ENCODE measurements at places on chromosomes 7 and 10.

GRCh38 chr10:810351-810846 is 120.9 kb upstream of the DIP2C start:
- DNase-seq: no peak

DNA sequence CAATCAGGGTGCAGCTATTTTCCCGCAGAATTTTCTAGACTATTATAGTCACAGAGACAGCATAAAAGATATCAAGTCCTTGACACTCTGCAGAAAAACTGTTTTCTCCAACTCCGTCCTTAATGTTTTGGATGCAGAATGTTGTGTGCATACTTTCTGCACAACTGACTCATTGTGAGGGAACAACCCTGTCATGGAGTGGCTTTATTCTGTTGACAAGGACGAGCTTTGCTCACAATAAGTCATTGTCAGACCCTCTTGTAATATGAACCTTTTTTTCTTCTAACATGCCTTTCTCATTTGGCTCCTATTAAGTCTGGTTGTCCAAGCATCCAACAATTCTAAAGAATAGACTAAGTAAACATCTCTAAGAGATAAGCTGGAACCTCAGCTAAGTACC is 17.3 kb downstream of the ABCB4 start:
- DNase-seq: no peak

DNA sequence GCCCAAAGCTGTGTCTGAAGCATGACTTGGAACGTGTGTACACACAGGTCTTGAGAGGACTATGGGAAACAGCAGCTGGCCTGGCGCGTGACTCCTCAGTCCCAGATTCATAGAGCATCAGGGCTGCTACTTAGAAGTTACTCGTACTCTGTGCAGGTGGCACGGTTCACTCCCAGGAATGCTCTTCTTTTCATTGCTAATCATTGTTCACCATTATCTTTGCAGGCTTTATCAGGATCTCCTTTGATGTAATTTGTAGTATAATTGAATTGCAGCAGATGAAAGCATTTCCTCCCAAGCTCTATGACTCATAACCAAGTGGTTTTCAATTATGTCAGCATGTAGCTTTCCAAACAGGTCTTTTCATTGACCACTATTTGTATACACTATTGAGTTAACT is 938.9 kb downstream of the NRG3 start:
- DNase-seq: no peak

DNA sequence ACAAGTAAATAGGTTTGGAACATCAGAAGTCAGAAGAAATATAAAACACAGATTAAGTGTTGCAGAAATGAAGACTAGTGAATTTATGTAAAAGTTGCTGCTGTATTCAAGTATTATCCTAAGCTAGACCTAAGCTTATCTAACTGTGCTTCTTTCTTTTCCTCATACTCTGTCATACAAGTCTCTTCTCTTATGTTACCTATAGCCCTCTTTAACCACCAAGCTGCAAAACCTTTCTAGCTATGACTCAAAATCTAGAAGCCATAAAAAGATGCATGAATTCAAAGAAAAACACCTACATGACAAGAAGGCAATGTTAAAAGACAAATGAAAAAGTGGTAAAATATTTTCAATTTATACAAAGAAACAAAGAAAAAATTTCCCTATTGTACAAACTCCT is 23.0 kb downstream of the DENND11 start:
- DNase-seq: no peak

GRCh38 chr10:7810443-7810842 is 7.9 kb upstream of the TAF3 start:
- no peak for DNase-seq

DNA sequence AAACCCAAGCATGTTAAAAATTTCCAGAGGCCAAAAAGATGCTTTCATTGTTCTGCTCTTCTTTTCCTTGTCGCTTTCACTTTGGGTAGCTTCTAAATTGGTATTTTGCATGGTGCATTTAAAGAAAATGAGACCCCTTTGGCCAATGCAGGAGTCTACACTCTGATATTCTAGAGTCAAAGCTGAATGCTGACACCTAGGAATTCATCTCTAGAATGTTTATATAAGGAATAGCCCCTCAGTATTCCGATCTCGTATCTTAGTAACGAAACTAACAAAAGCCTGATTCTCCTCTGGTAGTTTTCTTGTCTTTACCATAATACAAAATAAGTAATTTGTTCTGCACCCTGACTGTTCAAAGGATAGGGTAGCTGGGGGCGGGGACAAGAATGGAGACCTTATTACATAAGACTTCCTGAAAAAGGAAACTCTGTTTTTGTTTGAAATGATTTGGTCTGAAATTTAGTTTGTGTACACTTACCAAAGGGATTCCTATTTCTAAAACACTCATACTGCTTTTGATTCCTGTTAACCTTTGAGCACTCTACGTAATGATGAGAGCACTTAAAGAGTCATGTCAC is 17.1 kb downstream of the IKZF1 start:
- no peak for DNase-seq

GRCh38 chr7:52720856-52721255 is 314.6 kb upstream of the POM121L12 start:
- no peak for DNase-seq

GRCh38 chr7:95469187-95469586 is 16.6 kb upstream of the ASB4 start:
- DNase-seq: no peak

DNA sequence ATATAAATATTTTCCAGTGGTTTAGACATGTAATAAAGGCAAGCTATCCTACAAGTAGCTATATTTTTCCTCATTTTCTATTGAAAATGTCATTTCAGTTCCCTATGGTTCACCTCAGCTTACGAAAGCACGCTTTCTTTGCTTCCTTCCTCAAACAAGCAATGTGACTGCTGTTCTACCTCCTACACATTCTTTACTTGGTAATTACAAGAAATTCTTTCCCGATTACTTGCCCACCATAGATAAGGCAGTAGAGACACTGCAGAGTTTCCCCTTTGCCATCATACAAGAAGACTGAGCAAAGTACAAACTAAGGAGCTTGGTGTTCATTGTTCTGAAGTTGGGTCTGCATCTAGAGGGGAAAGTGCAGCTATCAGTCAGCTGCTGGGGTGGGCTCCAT is 249.4 kb downstream of the CRPPA start:
- no peak for DNase-seq

DNA sequence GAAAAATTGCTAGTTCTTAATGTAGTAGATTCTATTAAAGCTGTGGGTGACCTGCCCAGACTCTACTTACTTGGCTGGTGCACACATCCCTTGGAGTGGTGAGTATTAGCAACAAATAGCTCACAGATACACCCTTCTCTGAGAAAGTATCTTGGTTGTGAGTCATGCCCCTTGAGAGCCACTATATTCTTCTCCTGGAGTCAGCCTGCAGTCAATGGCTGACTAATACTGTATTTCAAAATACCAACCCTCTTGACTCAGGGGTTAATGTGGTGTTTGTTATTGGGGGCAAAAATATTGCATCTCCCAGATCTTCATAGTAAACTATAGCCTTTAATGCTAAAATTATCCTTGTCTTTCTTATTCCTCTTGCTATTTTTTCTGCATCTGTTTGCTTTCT is 354.9 kb downstream of the BMPER start:
- no peak for DNase-seq

- DNase-seq: no peak
Observed at GRCh38 chr7:55499591-55499990, 72.7 kb downstream of the VOPP1 start.

DNA sequence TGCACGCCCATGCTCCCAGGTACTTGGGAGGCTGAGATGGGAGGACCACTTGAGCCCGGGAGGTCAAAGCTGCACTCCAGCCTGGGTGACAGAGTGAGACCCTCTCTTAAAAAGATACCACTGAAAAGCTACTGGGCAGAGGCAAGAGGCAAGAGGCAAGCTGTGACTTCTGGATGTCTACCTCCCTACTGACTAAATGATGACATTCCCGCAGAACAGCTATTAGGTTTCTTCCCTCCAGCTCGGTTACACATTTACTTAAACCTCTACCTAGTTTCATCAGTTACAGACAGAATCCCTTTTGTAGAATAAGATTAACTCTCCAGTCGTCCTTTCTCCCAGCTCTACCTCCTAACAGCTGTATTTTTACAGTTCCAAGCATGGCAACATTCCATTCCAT is 21.2 kb downstream of the RHEB start:
- DNase-seq: no peak

DNA sequence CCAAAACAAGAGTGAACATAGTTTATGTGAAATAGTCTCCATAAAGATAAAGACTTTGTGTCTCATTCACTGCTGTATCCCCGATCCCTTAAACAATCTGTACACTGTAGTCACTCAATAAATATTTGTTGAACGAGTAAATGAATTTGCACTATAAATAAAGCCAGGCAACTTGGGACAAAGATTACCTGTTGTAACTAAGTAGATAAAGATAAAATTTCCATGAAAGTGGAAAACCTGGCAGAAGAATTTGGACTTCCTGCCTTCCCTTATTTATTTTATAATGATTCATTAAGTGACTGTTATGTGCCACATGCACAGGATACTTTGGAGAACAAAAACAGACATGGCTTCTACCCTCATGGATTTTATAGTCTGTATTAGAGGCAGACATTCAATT is 277.7 kb upstream of the KAT6B start:
- no peak for DNase-seq

- DNase-seq: no peak
Observed at GRCh38 chr10:110872984-110873923, 1.5 kb downstream of the PDCD4 start.

DNA sequence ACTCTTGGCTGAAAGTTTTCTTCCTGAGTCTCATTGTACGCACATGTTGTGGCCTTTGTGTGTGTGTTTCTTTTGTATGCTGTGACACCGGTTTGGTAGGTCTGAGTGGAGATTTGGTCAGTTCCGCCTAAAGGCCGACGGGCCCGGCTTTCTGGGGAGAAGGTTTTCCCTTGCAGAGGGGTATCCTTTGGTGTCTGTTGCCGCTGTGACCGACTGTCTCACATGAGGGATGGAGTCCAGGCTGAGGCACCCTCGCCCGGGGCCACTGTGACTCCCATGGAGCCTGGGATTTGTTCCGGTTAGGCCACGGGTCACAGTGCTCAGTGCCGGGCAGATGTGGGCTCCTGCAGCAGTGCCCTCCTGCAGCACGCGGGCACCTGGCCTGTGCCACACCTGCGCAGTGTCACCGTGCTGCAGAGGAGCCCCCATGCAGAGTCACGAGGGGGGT is 19.4 kb downstream of the INPP5A start:
- no peak for DNase-seq

DNA sequence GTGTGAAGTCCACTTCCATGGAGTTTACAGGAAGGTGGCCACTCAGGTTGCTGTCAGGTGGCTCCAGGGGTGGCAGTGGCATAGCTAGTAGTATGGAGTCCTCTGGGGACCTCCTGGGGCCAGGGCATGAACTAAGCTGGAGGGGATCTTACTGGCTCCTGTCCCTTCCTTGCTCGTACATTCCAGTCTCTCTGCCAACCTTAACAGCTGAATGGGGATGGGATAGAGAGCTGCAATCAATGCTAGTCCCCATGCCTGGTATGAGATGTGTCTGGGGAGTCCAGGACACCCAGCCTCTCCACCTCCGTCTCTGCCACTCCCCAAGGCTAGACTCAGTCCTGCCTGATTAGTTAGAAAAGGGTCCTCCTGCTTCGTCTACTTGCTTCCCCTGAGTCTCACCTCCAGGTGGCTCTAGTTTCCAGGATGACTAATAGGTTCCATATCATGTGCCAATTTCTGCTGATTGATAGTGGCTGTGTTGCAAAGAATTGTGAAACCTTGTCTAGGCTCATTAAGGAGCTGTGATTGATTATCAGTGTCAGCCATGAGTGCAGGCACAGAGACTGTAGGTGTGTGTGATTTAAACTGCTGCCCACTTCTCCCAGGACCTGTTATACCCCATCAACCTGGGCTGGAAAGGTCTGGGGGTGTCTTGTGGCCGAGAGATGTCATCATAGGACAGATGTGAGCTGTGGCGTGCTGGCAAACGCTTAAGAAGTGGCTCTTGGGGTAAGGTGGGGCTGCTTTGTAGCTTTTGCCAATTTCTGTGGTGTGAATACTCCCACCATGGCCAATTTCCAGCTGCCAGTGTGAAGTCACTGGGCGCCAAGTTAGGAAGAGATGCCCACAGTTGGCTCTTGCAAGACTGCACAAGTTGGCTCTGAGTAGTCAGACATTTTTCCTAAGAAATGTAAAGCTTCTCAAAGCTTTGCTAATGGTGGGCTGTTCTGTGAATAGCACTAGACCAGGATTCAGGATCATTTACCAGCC is 59.8 kb downstream of the COL13A1 start:
- DNase-seq: no peak

- no peak for DNase-seq
Observed at GRCh38 chr7:39624935-39625694, 1.7 kb downstream of the RALA start.

GRCh38 chr7:24741679-24742505 is 15.4 kb downstream of the GSDME start:
- DNase-seq: no peak

DNA sequence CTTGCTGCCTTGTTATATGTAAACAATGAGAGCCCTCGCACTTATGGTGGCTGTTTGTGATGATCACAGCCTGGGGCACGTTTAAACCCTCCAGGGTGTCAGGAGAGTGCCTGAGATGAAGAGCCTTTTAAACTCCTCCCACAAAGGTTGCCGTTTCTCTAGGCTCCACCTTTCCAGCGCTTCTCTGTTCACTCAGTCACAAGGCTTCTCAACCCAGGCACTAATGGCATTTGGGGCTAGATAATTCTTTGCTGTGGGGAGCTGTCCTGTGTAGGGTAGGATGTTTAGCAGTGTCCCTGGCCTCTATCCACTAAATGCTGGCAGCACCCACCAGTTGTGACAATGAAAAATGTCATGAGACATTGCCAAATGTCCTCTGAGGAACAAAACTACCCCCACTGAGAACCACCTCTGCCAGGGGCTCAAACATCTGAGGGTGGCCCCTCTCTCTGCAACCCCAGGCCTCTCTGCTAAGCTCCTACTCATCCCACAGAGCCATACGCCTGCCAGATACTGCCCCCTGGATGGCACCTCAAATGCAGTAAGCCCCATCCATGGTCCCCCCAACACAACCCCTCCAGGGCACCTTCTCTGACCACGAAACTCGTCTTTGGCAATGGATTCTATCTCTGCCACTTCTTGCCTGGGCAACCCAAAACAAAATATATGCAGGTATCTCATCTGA is 144.3 kb upstream of the ZMIZ1 start:
- DNase-seq: no peak

DNA sequence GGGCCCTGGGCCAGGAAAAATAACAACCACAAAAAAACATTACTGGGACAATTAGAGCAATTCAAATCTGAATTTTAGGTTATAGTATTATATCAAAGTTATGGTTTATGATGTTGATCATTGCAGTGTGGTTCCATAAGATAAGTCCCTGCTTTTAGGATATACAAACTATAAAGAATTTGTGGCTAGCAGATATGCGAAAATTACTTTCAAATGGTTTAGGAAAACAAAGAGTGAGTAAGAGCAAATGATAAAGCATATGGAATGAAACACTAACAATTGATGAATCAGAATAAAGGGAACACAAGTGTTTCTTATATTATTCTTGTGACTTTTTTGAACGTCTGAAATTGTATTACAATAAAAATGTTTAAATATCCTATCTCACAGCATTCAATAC is 64.4 kb upstream of the HECTD2 start:
- DNase-seq: no peak
